ENCODE measurements at places on chromosomes 12 and 14.

GRCh38 chr12:97211416-97211930, 251.1 kb upstream of the RMST start:
- DNase-seq: no peak

DNA sequence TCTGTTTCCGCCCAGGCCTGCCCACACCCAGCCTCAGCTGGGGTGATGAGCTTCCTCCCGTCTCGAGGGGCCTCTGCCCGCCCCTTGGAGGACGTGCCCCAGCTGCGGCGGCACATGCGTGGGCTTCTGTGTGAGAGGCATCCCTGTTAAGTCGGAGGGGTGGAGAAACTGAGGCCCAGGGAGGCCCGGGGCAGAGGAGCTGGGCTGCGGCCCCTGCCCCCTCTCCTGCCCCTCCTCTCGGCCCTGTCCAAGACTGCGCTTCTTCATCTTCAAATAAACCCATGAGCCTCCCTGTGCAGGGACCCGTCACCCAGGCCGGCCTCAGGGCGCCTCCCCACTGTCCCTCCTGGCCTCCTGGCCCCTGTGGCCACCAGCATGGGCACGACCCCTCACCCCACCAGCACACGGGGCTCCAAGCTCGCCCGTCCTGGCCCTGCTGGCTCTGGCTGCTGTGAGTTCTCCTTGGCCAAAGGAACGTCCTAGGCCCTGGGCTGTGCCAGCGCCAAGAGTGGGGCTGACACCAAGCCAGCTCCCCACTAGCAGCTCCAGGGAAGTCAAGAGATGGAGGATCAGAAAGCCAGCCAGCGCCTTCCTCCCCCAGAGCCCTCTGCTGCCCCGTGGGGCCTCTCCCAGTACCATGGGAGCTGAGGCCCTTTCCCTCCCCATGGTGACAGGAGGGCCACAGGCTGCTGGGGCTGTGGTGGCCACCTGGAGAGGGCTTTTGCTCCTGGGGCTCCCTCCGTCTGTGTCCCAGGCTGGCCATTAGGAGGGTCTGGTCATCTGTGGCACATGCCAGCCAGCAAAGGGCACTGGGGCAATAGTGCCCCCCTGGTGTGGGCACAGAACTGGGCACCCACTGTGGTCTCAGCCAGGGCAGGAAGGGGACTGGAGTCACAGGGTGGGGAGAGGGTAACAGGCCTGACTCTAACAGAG, 180.4 kb downstream of the KIF26A start:
- DNase-seq: peak; percentile 7

GRCh38 chr12:12985817-12986408, 14.2 kb downstream of the HEBP1 start:
- DNase-seq: peak; percentile 76

DNA sequence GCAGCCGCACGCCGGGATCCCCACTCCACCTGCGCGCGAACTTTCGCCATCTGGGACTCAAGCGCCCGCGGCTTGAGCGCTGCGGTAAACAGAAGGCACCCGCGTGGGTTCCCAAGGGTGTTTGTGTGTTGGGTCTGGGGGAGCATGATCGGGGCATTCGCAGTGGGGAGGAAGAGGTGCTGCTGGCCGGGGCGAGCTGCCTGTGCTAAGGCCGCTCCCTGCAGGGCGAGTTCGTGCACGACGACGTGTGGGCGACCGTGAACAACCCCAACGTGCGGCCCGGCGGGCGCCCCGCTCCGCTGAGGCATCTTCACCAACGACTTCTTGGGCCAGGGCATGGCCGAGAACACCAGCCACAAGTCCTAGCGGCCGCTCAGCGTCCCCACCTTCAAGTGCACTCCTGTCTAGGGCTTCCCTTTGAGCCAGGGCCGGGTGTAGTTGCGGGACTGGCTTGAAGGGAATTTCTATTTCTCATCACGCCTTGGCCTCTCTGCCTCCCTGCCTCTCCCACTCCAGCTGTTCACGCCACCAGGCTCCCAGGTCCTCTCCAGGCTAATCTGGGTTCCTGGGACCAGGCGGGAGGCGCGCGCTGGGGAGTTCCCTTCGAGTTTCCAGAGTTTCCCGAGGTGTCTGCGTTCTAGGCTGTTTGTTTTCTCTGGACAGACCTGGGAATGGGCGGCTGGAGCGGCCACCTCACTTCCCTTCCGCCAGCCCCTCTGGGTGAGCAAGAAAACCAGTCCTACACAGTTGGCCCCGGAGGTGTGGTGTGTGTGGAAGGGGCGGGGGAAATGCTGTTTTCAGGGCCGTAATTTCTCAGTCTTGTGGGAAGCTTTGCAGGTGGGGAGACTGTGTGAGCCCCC, 417.8 kb upstream of the TMTC1 start:
- peak; percentile 16 for DNase-seq

DNA sequence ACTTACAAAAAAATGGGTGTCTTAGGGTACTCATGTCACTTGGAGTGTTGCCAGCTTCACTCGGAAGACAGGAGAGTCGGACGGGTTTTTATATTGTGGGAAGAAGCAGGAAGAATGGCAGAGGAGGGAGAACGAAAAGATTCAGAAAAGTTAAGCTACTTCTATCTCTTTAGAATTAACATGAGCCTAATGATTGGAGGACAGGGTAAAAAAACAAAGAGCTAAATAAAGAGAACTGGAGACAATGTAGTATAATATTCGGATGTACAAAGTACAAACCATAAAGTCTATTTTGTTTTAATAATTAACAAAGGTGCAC, 43.9 kb downstream of the EFCAB11 start:
- no peak for DNase-seq

Measured in WTC11 (cell line).